Naive thymus-derived CD8-positive, alpha-beta T cell (primary cell): ENCODE measurements at places on chromosomes 7 and 10.

DNA sequence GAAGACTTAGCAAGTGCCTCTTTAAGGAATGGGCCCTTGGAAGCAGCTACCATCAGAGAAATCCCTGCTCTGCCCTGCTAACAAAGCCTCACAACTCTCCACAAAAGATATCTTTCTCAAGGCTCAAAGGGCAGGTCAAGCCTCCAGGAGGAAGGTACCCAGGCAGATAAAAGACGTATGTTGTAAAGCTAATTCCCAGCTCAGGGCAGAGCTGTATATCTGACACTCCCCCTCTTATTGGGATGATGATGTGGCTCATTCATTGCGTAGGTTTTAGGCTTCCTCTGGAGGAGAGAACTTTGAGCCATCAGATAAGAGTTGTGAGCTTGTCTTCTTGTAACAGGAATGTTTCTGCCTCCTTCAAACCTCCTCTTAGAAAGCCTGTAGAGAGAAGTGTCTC lies 145.4 kb downstream of the CALN1 start:
- DNase-seq, result no peak
- peaks cover 17% of the 10 kb centered on the region for H3K36me3 ChIP-seq
- no peak overlapping the region for H3K4me3 ChIP-seq
- H3K4me1 ChIP-seq, result no peaks in the 10 kb centered on the region
- H3K27me3 ChIP-seq, result no peaks in the 10 kb centered on the region

- H3K4me1 ChIP-seq, result peaks cover 1% of the 10 kb centered on the region
- H3K27me3 ChIP-seq, result peaks cover 14% of the 10 kb centered on the region
- H3K4me3 ChIP-seq, result no peak overlapping the region
- no peak for DNase-seq
- H3K36me3 ChIP-seq, result no peaks in the 10 kb centered on the region
- no peak overlapping the region for H3K27ac ChIP-seq
Measured at GRCh38 chr7:113142385-113143119, 24.2 kb upstream of the SMIM30 start.

GRCh38 chr10:14549496-14549895 lies 218.8 kb upstream of the FRMD4A start:
- no peaks in the 10 kb centered on the region for H3K27me3 ChIP-seq
- DNase-seq, result no peak
- peak overlapping the region; percentile 93 for H3K27ac ChIP-seq
- H3K4me3 ChIP-seq, result no peak overlapping the region
- peaks cover 71% of the 10 kb centered on the region for H3K36me3 ChIP-seq
- peaks cover 99% of the 10 kb centered on the region for H3K4me1 ChIP-seq

GRCh38 chr10:118745056-118745455 lies 9.7 kb downstream of the CACUL1 start:
- no peaks in the 10 kb centered on the region for H3K27me3 ChIP-seq
- H3K36me3 ChIP-seq, result peaks cover 34% of the 10 kb centered on the region
- peak overlapping the region; percentile 69 for H3K27ac ChIP-seq
- H3K4me3 ChIP-seq, result no peak overlapping the region

DNA sequence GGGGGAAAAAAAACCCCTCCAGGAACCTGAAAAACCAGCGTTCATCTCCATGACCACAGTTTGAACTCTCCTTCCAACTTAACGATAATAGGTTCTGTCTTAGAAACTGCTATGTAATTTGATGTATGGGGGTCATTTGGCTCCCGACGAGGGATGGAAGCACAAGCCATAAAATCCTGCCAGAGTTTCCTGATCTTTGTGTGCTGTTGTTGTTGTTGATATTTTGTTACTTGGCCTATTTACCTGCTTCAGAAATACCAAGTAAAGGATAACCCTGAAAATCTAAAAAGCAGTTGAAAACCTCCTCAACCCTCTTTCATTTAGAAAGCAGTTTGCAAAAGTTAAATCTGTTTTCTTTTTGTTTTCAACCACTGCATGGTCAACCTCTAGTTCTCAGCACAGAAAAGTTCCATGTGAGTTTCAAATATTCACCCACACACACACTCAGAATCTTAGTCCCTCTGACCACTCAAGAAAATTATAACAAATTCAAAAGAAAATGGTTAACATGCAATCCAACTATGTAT lies 9.3 kb upstream of the HOXA2 start:
- H3K27me3 ChIP-seq, result peaks cover 8% of the 10 kb centered on the region
- no peaks in the 10 kb centered on the region for H3K36me3 ChIP-seq
- H3K27ac ChIP-seq, result no peak overlapping the region
- H3K4me3 ChIP-seq, result no peak overlapping the region
- DNase-seq, result no peak

- peak overlapping the region; percentile 74 for H3K4me3 ChIP-seq
- no peak for DNase-seq
- peaks cover 23% of the 10 kb centered on the region for H3K4me1 ChIP-seq
- H3K27ac ChIP-seq, result no peak overlapping the region
Measured at GRCh38 chr10:30583778-30584415, 45.7 kb downstream of the LYZL2 start.

DNA sequence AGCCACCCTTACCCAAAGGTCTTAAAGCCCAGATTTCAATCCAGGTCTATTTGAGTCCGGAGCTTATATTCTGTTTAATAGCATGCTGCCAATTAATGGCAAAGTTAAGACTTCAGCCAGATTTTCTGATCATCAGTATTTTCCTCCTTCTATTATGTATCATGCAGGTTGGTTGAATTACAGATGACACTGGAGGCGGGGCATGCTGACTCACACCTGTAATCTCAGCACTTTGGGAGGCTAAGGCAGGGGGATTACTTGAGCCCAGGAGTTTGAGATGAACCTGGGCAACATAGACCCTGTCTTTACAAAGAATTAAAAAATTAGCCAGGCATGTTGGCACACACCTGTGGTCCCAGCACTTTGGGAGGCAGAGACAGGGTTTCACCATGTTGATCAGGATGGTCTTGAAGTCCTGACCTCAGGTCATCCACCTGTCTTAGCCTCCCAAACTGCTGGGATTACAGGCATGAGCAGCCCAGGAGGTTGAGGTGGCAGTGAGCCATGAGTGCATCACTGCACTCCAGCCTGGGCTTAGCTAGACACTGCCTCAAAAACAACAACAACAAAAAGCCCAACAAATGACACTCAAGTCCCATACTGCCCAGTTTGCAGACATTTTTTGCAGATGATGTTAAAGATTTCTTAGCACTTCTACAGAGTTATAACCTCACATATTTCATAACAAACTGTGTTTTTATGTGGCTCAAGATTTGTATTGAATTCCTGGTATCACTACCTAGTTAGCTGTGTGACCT lies 62.5 kb downstream of the MCU start:
- H3K27me3 ChIP-seq, result no peaks in the 10 kb centered on the region
- H3K4me3 ChIP-seq, result no peak overlapping the region

DNA sequence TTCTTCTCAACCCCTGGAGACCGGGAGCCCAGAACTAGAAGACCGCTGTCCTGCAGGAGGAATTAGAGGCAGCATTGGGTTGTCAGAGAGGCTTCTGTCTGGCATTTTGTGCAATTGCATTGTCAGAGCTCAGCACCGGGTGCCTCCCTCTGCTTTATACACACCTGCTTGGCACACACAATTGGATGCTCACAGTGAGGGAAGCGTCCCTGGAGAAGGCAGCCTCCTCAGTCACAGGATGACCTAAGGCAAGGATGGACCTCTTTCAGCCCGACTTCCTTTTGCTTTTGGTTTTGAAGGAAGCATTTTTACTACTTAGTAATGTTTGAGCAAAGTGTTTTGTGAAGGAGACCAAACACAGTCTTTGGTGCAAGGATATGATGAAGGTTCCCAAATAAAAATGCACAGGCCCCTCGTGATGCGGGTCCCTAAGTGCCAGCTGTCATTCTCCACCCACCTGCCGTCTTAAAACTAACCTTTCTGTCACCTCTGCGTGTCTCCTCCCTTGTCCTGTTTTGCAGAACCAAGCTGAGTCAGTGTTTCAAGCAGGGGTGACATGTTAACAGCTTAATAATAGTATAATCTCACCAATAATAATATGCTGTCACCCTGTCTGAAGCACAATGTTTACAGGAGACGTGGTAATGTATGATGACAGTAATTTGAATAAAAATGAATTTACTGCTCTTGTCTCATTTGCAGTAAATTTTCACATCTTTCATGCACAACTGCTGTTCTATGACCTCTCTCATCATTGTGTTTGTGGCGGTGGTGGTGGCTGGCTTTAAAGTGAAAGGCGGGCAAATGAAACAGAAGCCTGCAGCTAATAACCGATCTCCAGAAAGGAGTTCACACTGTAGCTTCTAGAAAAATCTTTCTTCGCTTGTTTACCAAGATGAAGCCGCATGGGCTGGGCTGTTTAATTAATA lies 430.2 kb upstream of the MKI67 start:
- DNase-seq, result no peak
- no peak overlapping the region for H3K4me3 ChIP-seq
- H3K4me1 ChIP-seq, result peaks cover 2% of the 10 kb centered on the region
- peaks cover 6% of the 10 kb centered on the region for H3K27me3 ChIP-seq
- no peak overlapping the region for H3K27ac ChIP-seq
- H3K36me3 ChIP-seq, result no peaks in the 10 kb centered on the region

- H3K36me3 ChIP-seq, result peaks cover 7% of the 10 kb centered on the region
- H3K27me3 ChIP-seq, result no peaks in the 10 kb centered on the region
- no peaks in the 10 kb centered on the region for H3K4me1 ChIP-seq
- no peak overlapping the region for H3K27ac ChIP-seq
Measured at GRCh38 chr10:36183056-36183455, 541.0 kb upstream of the FZD8 start.

- no peaks in the 10 kb centered on the region for H3K36me3 ChIP-seq
- peak overlapping the region; percentile 99 for H3K27ac ChIP-seq
- peak overlapping the region; percentile 85 for H3K4me3 ChIP-seq
- peaks cover 30% of the 10 kb centered on the region for H3K4me1 ChIP-seq
Measured at GRCh38 chr7:157851501-157852067, 514.8 kb downstream of the DNAJB6 start.

GRCh38 chr10:33800545-33800944 lies 466.1 kb upstream of the NRP1 start:
- peaks cover 5% of the 10 kb centered on the region for H3K4me1 ChIP-seq
- no peak overlapping the region for H3K27ac ChIP-seq
- no peak for DNase-seq
- no peaks in the 10 kb centered on the region for H3K36me3 ChIP-seq

DNA sequence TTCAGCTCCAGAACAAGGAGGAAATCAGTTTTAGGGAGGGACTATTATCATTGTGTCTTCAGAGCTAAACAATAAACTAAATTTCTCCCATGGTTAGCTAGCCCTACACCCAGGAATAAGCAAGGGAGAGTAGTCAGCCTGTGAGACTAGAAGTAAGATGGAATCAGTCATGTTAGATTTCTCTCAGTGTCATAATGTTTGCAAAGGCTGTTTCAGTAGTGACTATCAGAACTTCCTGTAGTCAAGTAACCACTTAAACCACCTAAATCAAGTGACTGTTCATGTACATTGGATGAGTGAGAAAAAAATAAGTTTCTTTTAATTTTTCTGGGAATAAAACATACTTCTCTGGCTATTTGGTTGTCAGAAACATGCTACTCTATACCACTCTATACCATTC lies 121.6 kb downstream of the KCND2 start:
- H3K36me3 ChIP-seq, result no peaks in the 10 kb centered on the region
- no peaks in the 10 kb centered on the region for H3K4me1 ChIP-seq
- H3K27me3 ChIP-seq, result no peaks in the 10 kb centered on the region
- H3K4me3 ChIP-seq, result no peak overlapping the region

DNA sequence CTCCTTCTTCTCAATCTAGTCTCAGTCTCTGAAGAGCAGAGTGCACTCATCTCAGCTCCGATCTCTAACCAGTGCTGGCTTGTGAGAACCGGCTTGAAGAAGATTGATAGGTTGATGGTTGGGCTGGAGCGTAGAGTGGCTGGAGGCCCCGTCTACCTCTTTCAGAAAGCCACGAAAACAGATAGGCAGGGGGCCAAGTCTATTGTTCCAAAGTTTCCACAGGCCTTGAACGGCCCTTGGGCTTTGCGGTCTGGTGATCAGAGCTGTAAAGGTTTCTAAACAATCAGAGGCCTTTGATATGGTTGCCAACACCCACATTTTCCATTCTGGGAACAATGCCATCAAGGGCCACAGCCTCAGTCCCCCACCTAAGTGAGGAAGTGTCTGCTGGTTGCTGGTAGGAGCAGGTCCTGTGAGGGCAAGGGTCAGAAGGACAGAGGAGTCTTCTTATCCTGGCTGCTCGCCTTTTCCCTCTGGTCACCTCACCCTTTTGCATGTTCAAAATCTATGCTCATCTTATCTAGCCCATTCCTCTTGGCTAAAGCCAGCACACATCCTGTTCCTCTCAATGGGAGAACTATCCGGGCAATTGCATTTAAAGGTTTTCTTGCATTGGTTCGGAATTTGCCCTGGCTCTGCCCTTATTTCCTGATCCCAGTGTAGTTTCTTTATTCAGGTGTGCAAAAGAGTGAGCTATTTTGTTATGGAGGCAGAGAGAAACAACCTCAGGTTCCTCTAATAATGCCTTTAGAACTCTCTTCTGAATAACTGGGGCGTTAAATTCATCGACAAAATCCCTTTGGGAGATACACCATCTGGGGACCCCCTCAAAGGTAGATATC lies 70.3 kb upstream of the KMT2E start:
- H3K4me3 ChIP-seq, result peak overlapping the region; percentile 74
- peak overlapping the region; percentile 100 for H3K27ac ChIP-seq
- H3K27me3 ChIP-seq, result peaks cover 4% of the 10 kb centered on the region
- peak; percentile 80 for DNase-seq
- H3K36me3 ChIP-seq, result no peaks in the 10 kb centered on the region
- peaks cover 79% of the 10 kb centered on the region for H3K4me1 ChIP-seq
